ENCODE measurements at places on chromosomes 2 and 18. TPM values are rescaled to one million over a fixed set of nuclear protein-coding genes. Genes with fewer than 3 reads are reported as not detected.

GRCh38 chr2:1613731-1614354, 130.5 kb downstream of the PXDN start:
- no peak for DNase-seq
- no peak overlapping the region for H3K27ac ChIP-seq
- peaks cover 29% of the 10 kb centered on the region for H3K4me1 ChIP-seq
- no peaks in the 10 kb centered on the region for H3K27me3 ChIP-seq
- no peak overlapping the region for H3K4me3 ChIP-seq
- H3K36me3 ChIP-seq, result 0 out of 2 replicates have a peak, but pooled peaks cover 3% of the 10 kb centered on the region

GRCh38 chr18:42373584-42373983, 418.6 kb downstream of the PIK3C3 start:
- no peaks in the 10 kb centered on the region for H3K4me1 ChIP-seq
- H3K36me3 ChIP-seq, result no peaks in the 10 kb centered on the region
- H3K27me3 ChIP-seq, result no peaks in the 10 kb centered on the region
- H3K4me3 ChIP-seq, result no peak overlapping the region

Gene COL6A3
- 3.4 TPM for total RNA-seq

DNA sequence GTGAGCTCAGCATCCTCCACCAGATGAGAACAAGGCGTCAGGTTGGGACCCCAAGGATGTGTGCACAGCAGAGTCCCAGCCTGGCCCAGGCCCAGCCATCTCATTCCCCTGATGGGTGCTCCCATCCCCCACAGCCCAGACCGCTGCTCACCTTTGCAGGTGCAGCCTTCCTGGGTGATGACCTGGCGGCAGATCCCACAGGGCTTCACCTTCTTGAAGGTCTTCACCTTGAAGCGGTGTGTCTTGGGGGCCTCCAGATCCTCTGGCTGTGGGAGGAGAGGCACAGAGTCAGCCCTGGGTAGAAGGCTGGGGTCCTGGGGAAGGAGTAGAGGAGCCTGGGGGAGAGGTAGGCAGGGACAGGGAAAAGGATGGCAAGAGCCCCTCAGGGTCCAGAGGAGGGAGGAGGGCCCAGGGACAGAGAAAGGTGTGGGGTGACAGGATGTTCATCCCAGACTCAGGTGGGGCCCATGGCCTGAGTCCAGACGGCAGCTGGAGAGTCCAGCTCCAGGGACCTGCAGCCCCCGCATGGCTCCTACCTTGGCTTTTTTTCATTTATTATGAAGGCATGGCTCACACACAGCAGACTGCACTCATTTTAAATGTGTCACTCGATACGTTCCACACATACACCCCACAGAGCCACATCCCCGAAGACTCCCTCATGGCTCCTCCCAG, 11.9 kb downstream of the TNS1 start:
- H3K36me3 ChIP-seq, result no peaks in the 10 kb centered on the region
- no peak for DNase-seq
- no peak overlapping the region for H3K4me3 ChIP-seq
- no peaks in the 10 kb centered on the region for H3K27me3 ChIP-seq
- peaks cover 4% of the 10 kb centered on the region for H3K4me1 ChIP-seq
- no peak overlapping the region for H3K27ac ChIP-seq

GRCh38 chr2:235609746-235610145, 115.9 kb downstream of the AGAP1 start:
- H3K27me3 ChIP-seq, result no peaks in the 10 kb centered on the region
- H3K36me3 ChIP-seq, result no peaks in the 10 kb centered on the region

- no peak for DNase-seq
- H3K27ac ChIP-seq, result no peak overlapping the region
- peaks cover 6% of the 10 kb centered on the region for H3K27me3 ChIP-seq
- H3K4me1 ChIP-seq, result peaks cover 34% of the 10 kb centered on the region
- no peaks in the 10 kb centered on the region for H3K36me3 ChIP-seq
- H3K4me3 ChIP-seq, result no peak overlapping the region
Observed at GRCh38 chr2:85428343-85428881, 9.9 kb downstream of the SH2D6 start.

DNA sequence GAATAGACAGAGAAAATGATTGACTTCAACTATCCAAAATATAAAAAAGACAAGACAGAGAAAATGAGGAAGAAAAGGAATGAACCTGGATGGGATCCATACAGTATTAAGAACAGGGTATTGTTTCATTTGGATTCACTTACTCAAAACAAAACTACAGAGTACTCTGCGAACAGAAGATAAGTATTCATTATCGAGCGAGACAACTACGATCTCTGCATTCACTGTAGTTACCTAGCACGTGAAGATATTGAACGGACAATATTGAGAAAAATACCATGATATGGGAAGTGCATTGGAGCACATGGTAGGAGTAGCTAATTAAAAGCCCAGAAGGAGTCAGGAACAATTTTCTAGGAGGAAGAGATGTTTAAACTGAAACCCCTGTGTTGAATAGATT, 1.0 kb upstream of the ORC2 start:
- H3K4me3 ChIP-seq, result peak overlapping the region; percentile 91
- DNase-seq, result no peak
- H3K4me1 ChIP-seq, result peaks cover 5% of the 10 kb centered on the region
- no peak overlapping the region for H3K27ac ChIP-seq
- no peaks in the 10 kb centered on the region for H3K27me3 ChIP-seq

GRCh38 chr18:62480927-62481326, 41.9 kb upstream of the ZCCHC2 start:
- H3K4me1 ChIP-seq, result no peaks in the 10 kb centered on the region
- no peaks in the 10 kb centered on the region for H3K27me3 ChIP-seq
- no peak overlapping the region for H3K27ac ChIP-seq
- no peaks in the 10 kb centered on the region for H3K36me3 ChIP-seq

DNA sequence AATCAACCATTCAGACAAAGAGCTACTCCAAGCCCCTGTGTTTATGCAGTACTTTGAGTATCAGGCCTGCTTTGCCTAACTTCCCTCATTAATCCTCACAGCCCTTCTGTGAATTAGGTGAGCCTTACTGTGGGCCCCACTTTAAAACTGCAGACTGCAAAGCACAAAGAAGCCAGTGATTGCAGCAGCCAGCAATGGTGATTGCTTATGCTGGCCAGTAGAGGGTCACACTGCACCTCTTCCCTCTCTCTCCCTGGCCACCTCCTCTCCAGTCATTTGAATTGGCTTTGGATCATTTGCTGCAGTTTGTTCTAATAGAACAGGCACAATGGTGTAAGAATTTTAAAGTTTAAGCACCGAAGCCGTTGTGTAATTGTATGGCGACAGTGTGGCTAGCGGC, 229.9 kb downstream of the AGPS start:
- no peak overlapping the region for H3K27ac ChIP-seq
- H3K36me3 ChIP-seq, result no peaks in the 10 kb centered on the region
- no peak for DNase-seq
- H3K4me3 ChIP-seq, result no peak overlapping the region

- H3K36me3 ChIP-seq, result no peaks in the 10 kb centered on the region
- H3K4me1 ChIP-seq, result no peaks in the 10 kb centered on the region
- H3K4me3 ChIP-seq, result no peak overlapping the region
- no peaks in the 10 kb centered on the region for H3K27me3 ChIP-seq
- DNase-seq, result no peak
Observed at GRCh38 chr18:45350404-45351156, 264.7 kb upstream of the SLC14A2 start.

Gene TBR1
- total RNA-seq, result not detected

- no peaks in the 10 kb centered on the region for H3K27me3 ChIP-seq
- H3K4me3 ChIP-seq, result no peak overlapping the region
- no peaks in the 10 kb centered on the region for H3K36me3 ChIP-seq
- H3K27ac ChIP-seq, result no peak overlapping the region
- DNase-seq, result peak; percentile 56
Observed at GRCh38 chr2:46335391-46336282, 38.4 kb downstream of the EPAS1 start.

Gene SEMA4F
- total RNA-seq, result 3.1 TPM

- no peak for DNase-seq
- H3K4me1 ChIP-seq, result peaks cover 6% of the 10 kb centered on the region
- H3K4me3 ChIP-seq, result no peak overlapping the region
- no peaks in the 10 kb centered on the region for H3K27me3 ChIP-seq
- no peak overlapping the region for H3K27ac ChIP-seq
Observed at GRCh38 chr2:88711897-88712296, 20.4 kb downstream of the RPIA start.

Gene DPYSL5
- 16.3 TPM for total RNA-seq

- H3K27ac ChIP-seq, result no peak overlapping the region
- no peak overlapping the region for H3K4me3 ChIP-seq
- H3K4me1 ChIP-seq, result no peaks in the 10 kb centered on the region
- H3K36me3 ChIP-seq, result no peaks in the 10 kb centered on the region
- peaks cover 1% of the 10 kb centered on the region for H3K27me3 ChIP-seq
- DNase-seq, result no peak
Observed at GRCh38 chr2:142037744-142038143, 93.1 kb downstream of the LRP1B start.

- no peak overlapping the region for H3K4me3 ChIP-seq
- 0 out of 2 replicates have a peak, but pooled peaks cover 2% of the 10 kb centered on the region for H3K4me1 ChIP-seq
- H3K36me3 ChIP-seq, result peaks cover 5% of the 10 kb centered on the region
- no peaks in the 10 kb centered on the region for H3K27me3 ChIP-seq
- no peak for DNase-seq
Observed at GRCh38 chr18:62282188-62282629, 42.9 kb upstream of the TNFRSF11A start.

Gene NFATC1
- total RNA-seq, result 6.6 TPM

GRCh38 chr2:136407952-136408318, 290.0 kb upstream of the CXCR4 start:
- H3K4me1 ChIP-seq, result no peaks in the 10 kb centered on the region
- DNase-seq, result no peak
- no peak overlapping the region for H3K27ac ChIP-seq

Gene ROCK2
- total RNA-seq, result 29.0 TPM

- no peak overlapping the region for H3K27ac ChIP-seq
- no peak for DNase-seq
- H3K27me3 ChIP-seq, result no peaks in the 10 kb centered on the region
Observed at GRCh38 chr18:63205791-63206252, 113.7 kb downstream of the BCL2 start.

GRCh38 chr2:237873897-237874551, 14.6 kb downstream of the RAMP1 start:
- no peak overlapping the region for H3K4me3 ChIP-seq
- H3K36me3 ChIP-seq, result no peaks in the 10 kb centered on the region
- DNase-seq, result peak; percentile 44
- no peaks in the 10 kb centered on the region for H3K27me3 ChIP-seq
- no peaks in the 10 kb centered on the region for H3K4me1 ChIP-seq

- H3K27ac ChIP-seq, result no peak overlapping the region
- DNase-seq, result no peak
- no peaks in the 10 kb centered on the region for H3K4me1 ChIP-seq
- no peak overlapping the region for H3K4me3 ChIP-seq
- H3K27me3 ChIP-seq, result no peaks in the 10 kb centered on the region
Observed at GRCh38 chr2:81195774-81196382, 891.3 kb upstream of the LRRTM1 start.

Gene AQP4
- 2.1 TPM for total RNA-seq

All from H1 (cell line).